Glomerular endothelial cell (primary cell): ENCODE measurements at places on chromosomes 6 and 20. TPM values are rescaled to one million over a fixed set of nuclear protein-coding genes. Genes with fewer than 3 reads are reported as not detected.

DNA sequence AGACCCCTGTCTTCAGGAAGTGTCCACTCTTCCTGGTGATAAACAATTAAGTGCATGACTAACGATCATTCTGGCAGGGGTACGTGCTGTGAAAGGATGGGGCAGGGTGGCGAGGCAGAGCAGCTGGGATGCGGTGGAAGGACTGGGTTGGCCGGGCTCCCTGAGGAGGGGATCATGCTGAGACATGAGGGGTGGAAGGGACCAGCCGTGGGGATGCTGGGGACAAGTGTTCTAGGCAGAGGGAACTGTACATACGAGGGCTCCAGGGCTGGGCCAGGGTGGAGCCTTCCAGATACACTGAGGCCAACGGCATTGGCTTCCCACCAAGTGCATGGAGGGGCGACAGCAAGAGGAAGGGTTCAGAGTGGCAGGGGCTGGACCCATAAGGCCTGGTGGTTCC lies 65.7 kb upstream of the SIRPA start:
- no peak for DNase-seq

WFDC12 gene
- total RNA-seq: not detected in 2 replicates

DNA sequence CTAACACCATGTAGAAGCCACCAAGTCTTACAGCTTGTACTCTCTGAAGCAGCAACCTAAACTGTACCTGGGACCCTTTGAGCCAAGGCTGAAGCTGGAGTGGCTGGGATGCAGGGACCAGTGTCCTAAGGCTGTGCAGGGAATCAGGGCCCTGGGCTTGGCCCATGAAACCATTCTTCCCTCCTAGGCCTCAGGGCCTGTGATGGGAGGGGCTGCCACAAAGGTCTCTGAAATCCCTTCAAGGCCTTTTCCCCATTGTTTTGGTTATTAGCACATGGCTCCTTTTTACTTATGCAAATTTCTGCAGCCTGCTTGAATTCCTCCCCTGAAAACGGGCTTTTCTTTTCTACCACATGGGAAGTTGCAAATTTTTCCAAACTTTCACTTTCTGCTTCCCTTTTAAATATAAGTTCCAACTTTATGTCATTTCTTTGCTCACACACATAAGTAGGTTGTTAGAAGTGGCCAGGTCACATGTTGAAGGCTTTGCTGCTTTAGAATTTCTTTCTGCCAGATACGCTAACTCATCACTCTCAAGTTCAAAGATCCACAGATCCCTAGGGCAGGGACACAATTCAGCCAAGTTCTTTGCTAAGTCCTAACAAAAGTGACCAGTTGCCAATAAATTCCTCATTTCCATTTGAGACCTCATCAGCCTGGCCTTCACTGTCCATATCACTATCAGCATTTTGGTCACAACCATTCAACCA lies 28.2 kb upstream of the ATXN1 start:
- DNase-seq: no peak

DNA sequence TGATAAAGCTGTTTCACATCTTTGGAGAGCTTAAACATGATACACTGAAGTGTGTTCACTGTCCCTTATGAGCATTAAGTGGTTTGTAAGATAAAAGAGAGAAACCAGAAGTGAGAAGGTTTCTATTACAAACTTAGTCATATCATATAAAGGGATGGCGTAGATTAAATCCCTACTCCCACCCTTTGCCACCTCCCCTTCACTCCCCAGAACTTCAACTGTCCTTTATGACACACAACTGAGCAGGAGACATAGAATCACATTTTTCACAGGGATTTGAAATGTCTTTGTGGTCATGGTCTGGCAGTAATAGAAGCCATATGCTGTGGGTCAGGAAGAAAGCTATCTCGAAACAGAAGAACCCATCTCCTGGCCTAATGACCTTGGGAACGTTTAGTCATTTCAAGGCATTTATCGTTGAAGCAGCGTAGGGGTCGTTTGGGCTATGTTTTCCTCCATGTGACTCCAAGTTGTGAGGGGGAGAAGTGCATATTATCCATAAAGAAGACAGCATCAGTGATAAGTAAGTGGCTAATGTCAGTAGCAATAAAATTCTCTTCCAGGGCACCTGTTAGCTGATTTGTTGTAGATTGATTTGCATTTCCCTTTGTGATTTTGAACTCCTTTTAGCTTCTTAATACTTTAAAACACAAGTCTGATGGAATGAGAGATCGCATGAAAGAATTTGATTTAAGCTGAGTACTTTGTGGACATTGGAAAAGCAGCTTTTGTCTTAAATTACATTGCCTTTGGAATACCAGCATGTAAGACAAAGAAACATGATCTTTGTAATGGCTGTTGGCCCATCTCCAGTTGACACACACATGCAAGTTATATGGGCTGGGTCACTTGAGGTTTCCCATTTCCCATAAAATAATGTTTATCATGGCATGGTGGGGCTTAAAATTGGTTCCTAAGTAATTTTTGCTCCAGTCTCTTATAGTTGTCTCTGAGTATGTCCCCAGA lies 501.5 kb upstream of the FLRT3 start:
- DNase-seq: no peak

GRCh38 chr6:26457264-26457805 lies 420 bp upstream of the BTN2A1 start:
- no peak for DNase-seq

RGL2 gene
- total RNA-seq: 51.6 and 65.5 TPM in 2 replicates
